Mesenteric fat pad (tissue), 1 donor: ENCODE measurements at places on chromosomes 4 and X.

- no peak for DNase-seq
Measured at GRCh38 chr4:19030048-19030447, 1008.5 kb upstream of the LCORL start.

- no peak for DNase-seq
Measured at GRCh38 chrX:23554304-23554703, 113.0 kb upstream of the PRDX4 start.

DNA sequence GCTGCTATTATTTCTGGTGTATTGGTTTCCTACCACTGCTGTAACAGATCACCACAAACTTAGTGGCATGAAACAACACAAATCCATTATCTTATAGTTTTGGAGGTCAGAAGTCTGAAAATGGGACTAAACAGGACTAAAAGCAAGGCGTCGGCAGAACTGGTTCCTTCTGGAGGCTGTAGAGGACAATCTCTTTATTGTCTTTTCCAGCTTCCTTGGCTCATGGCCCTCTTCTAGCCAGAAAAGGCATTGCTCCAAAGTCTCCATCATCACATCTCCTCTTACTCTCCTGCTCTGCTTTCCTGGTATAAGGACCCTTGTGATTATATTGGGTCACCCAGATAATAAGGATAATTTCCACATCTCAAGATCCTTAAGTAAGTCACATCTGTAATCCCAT lies 121.9 kb downstream of the CLCN4 start:
- DNase-seq: no peak

DNA sequence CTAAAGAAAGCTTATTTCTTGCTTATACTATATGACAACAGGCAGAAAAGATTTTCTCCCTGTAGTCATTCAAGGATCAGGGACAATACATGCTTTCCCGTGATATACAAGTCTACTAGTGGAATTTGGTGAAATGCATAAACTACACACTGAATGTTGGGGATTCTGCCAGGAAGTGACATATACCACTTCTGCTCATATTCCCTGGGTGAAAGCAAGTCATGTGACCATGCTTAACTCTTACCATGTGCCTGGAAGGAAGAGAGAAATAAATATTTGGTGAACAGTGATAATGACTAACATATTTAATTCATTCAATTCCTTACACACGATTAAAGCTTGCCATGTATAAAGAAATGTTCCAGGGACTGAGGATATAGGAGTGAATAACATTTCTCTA lies 534.6 kb downstream of the PPARGC1A start:
- no peak for DNase-seq

- no peak for DNase-seq
Measured at GRCh38 chr4:117284736-117285135, 199.4 kb upstream of the TRAM1L1 start.

GRCh38 chrX:19747652-19748610 lies 139.5 kb downstream of the SH3KBP1 start:
- DNase-seq: no peak

GRCh38 chr4:122639181-122639580 lies 18.3 kb upstream of the IL21 start:
- no peak for DNase-seq

DNA sequence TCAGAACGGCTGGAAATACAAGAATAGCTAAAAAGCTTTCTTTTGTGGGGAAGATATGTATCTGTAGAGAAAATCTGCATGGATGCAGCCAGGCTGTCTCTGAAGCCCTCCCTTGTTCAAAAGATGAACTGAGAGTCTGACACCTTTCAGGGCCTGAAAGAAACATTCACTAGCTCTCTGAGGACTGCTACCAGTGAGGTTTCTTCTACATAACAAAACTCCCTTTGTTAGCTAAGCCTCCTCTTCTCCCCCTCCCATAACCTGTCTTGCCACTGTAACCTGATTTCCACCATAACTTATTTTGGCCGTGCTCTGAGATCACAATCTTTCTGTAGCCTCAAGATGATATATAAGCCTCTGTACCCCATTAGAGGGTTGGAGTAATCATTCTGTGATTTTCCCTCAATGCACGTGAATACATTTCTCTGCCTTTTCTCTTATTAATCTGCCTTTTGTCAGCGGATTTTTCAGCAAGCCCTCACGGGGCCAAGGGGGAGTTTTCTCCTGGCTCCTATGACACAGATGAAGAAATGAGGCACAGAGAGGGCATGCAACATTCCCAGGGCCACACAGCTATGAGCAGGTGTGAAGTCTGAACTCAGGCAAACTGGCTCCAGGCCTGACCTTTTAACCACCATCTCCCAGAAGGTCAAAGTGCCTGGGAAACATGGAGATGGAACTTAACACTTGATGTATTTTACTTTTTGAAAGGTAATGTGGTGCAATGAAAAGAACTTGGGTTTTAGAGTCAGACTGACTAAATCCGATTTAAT lies 161.6 kb upstream of the PRDX4 start:
- DNase-seq: no peak

DNA sequence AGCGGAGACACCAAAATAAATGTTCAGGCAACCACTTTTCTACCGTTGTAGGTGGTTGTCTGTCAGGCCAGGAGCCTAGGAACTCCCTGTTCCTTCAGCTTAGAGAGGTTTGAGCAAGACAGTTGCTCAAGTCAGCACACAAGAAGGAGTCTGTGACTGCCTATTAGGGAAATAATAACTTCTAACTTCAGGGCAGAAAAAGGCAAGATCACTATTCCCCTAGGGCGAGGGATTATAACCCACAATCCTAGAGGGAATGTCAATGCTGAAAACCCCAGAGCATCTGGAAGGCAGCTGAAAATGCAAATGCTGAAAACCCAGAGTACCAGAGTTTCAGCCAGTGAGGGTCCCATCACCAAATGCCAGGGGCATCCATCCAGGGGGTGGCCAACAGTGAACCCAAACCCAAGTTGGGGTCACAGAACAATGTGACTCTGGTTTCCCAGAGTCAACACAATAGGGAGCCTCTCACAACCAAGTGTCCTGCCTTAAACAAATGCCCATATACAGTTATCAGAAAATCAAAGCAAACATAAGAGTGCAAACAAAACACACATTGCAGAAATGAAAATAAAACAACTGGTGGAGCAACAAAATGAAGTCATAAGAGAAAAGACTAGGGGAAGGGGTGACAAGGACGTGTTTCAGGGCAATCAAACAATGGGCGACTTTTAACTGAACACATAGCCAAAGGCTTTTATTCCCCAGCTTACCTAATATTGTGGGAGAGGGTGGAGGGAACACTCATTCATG lies 27.6 kb downstream of the MORF4L2 start:
- no peak for DNase-seq

- no peak for DNase-seq
Measured at GRCh38 chrX:39016556-39016955, 215.3 kb downstream of the MID1IP1 start.

DNA sequence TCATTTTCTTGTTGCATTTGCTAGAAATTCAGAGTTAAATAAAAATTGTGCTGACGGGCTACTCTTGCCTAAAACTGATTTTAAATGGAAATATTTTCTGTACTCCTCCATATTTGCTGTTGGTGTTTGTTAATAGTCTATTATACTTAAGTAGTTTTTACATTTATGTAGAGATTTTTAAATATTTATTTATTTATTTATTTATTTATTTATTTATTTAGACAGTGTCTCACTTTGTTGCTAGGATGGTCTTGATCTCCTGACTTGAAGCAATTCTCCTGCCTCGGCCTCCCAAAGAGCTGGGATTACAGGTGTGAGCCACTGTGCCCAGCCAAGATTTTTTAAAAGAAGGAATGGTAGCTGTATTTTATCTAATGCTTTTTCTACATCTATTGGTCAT lies 68.1 kb downstream of the TMEM164 start:
- no peak for DNase-seq

- no peak for DNase-seq
Measured at GRCh38 chr4:164095313-164096110, 601.0 kb downstream of the TMA16 start.
